Activated CD4-positive, alpha-beta T cell treated with anti-CD3 and anti-CD28 coated beads, Interleukin-2, amount 10 ng/mL, durations not matched to agents 7 days and 5 days (primary cell): ENCODE measurements at places on chromosomes 2 and 18.

DNA sequence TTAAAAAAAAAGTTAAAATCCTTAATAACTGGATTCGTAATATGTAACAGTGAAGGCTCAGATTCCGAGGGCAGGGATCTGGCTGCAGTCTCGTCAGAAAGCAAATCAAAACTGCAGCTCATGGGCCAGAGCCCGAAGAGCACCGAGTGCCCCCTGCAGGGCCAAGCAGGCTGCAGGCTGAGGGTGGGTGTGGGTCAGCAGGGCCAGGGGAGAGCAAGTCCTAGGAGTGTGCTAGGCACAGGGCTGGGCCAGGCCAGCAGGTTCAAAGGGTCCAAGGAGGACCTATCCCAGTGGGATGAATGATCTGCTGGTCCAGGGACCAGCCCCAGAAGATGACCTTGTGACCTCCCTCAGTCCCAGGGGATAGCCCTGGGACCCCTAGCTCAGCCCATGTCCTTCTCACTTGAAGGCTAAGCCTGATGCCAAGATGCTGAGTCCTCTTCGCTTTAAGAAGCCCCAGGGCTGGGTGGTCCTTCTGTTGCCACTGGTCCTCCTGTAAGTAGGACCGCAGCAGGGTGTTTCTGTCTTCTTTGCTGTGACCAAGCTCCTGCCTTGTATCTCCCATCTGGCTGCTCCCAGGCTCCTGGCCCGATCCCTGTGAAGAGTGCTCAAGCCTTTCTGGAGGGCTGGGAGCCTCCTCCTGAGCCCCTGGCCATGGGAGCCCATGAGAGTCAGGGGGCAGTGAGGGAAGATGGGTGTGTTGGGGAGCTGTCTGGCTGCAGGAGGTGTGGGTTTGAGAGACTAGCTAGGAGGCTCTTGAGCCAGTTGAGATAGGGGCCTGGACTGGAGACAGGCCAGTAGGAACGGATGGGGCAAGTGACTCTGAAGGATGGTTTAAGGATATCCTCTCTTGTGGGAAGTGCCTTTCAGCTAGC lies 150.7 kb downstream of the DYSF start:
- DNase-seq: no peak

GRCh38 chr2:190408538-190409271 lies 550 bp downstream of the MFSD6 start:
- peak; percentile 77 for DNase-seq

DNA sequence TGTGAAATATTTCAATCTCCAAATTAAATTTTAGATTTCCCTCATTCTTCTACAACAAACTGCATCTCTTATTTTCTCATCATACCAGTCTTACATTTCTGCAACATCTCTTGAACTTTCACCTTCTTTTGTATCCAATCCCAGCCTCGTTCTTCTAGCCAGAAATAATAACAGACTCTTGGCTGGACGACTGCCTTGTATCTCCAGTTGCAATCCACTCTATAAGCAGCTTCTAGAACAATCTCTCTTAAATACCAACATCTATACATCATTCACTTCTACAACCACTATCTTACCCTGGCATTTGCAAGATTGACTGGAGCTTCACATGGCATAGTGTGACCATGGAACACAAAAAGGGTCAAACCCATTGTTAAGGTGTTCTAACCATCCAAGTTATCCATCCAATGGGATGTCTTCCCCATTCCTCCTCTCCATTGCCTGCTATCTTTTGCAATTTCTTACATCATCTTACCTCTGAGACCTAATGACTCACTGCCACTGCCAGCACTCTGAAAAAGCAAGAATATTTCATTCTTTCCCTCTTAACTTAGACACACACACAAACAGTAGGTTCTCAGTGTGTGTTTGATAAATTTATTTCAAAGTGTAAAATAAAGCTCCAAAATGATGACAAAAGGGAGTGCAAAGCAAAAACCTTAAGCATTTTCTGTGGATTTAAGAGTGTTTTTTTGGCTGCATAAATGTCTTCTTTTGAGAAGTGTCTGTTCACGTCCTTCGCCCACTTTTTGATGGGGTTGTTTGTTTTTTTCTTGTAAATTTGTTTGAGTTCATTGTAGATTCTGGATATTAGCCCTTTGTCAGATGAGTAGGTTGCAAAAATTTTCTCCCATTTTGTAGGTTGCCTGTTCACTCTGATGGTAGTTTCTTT lies 145.6 kb downstream of the METTL4 start:
- no peak for DNase-seq

DNA sequence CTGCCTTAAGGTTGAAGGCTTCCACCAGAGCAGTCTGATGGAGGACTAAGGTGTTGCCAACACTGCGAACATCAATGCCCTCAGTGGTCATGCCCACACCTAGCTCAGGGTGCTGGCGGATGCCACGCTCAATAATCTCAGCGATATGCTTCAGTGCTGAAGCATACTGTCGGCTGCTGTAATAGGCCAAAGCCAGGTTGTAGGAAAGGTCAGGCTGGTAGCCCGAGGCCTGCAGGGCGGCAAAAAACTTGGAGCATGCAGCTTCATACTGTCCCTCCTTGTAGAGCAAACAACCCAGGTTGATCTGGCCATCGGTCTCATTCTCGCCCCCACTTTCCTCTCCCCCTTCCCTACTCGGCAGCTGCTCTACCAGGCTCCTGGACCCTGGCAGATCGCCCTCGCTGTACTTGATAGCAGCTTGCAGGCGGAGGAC lies 159.4 kb downstream of the AGPS start:
- no peak for DNase-seq

DNA sequence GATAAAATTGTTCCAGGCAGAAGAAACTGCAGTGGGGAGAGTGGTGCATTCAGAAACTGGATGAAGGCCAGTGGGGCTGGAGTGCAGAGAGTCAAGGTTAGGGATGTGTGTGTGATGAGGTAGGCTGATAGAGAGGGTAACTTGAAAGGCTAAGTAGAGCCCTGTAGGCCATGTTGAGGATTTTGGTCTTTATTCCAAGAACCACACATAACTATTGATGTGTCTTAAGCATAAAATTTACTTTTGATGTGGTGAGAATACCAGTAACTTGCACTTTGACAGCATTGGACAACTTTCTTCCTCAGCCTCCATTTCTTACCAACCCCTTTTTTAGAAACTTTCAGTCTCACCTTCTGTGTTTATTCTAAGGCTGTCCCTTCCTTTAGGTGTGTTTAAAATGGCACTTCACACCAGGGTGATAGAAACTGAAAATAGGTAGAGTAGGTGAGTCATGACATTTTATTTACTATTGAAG lies 22.6 kb downstream of the MTX2 start:
- DNase-seq: no peak

GRCh38 chr2:20350041-20350712 lies 467 bp downstream of the PUM2 start:
- DNase-seq: peak; percentile 52

DNA sequence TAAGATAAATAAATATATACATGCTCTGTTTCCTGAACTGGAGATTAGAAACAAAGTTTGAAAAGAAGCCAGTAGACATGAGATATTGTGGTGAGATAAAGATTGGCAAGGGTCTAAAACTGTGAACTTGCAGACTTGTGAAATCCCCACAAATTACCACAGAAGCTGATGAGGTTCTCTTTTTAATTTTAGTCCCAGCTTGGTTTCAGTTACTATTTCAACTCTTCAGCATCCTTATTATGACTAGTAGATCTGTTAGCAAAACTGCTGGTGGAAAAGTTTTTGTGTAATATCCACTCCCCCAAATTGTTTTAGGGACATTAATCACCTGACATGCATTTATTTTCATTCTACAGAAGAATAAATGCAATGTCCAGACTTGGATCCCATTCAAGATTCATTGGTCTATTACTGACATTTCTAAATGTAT lies 20.8 kb downstream of the RASGRP3 start:
- no peak for DNase-seq

DNA sequence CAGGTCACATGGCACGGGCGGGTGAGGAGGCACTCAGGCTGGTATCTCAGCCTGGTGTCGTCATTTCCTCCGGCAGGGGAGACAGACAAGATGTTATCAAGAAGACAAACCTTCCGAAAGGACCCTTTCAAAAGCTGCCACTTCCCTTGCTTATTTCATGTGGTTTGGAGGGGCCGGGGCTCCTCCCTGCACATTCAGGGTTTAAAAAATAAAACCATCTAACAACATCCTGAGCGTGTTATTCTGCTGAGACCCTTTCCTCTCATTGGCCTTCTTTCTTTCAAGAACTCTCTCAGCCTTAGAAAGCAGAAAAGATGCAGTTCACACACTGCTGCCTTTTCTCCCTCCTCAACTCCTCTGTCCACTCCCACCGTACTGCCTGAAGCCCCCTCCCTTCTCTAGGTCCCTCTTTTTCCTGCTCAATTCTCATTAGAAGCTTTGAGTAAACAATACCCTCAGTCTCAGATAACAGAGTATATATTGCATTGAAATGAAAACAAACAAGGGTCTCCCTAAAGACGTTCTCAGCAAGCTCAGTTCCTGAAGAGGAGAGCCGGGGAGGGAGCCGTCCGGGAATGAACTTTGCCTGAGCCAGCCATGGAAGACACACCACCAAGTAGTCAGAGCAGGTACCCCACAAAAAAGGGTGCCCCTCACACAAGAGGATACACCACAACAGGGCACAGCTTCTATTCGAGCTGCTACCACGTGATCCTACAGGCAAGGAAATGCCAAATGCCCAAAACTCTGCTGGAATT lies 9.7 kb downstream of the SMAD7 start:
- DNase-seq: peak; percentile 93

DNA sequence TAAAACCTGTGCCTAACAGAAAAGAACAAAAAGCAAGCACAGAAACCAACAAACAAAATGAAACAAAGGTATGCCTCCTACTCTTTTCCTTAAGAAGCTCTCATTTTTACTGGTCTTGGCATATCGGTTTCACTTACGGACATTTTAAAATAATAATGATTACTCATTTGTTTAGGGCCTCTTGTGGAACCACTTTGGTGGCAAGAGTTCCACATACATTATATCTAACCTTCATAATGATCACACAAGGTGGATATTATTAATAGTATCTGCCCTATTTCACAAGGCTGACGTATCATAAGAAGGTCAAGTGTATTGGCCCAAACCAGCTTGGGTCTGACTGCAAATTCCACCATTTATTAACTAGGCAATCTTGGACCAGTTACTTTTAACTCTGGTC lies 304.7 kb downstream of the TCF4 start:
- no peak for DNase-seq

- DNase-seq: no peak
These were observed 184.9 kb upstream of the DTNA start for GRCh38 chr18:34525244-34525643.

DNA sequence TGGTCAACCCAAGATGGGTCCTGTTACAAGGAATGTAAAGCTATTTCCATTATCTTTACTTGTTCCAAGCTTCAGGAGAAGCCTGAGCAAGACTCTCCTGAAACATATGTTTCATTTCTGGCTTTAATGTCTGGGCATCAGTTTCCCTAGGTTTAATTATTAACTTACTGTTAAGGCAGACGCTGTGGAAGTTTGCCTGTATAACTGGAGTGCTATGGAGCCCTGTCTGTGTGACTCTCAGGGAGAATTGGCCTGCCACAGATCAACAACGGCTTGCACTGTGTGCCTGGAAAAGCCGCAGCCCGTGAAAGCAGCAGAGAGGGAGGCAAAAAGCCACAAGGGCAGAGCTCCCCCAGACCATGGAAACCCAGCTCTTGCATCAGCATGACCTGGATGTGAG lies 22.1 kb upstream of the LONRF2 start:
- DNase-seq: no peak

- DNase-seq: no peak
These were observed 44.2 kb downstream of the DPYSL5 start for GRCh38 chr2:26892133-26892532.

GRCh38 chr18:598124-598589 lies 1.4 kb downstream of the CLUL1 start:
- DNase-seq: no peak

DNA sequence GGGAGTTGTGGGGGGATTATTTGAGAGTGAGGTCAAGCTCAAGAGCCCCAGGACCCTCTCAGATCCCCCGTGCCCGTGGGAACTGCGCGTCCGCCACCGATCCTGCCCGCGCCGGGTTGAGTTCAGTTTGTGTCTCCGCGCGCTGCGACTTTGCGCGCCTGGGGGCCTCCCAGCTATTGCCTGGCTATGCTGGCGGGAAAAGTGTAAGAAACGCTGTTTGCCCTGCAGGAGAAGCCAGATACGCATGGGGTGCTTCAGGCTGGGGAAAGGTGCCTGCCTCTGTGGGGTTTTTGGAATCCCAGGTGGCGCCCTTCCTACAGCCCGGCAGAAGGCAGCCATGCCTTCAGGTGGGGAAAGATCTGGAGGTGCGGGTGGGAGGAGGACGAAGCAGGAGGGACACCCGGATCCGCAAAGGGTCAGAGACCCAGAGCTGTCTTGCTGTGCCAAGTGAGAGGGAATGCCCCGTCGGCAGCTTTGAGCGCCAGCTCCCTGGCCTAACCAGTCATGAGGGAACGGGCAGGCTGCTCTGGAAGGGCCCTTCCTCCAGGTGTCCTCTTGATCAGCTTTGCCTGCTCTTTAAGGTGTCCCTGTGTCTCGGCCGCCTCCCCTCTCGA lies 22.5 kb downstream of the TEX44 start:
- DNase-seq: no peak

GRCh38 chr18:75205514-75206132 lies 3.3 kb downstream of the PTGR3 start:
- no peak for DNase-seq

DNA sequence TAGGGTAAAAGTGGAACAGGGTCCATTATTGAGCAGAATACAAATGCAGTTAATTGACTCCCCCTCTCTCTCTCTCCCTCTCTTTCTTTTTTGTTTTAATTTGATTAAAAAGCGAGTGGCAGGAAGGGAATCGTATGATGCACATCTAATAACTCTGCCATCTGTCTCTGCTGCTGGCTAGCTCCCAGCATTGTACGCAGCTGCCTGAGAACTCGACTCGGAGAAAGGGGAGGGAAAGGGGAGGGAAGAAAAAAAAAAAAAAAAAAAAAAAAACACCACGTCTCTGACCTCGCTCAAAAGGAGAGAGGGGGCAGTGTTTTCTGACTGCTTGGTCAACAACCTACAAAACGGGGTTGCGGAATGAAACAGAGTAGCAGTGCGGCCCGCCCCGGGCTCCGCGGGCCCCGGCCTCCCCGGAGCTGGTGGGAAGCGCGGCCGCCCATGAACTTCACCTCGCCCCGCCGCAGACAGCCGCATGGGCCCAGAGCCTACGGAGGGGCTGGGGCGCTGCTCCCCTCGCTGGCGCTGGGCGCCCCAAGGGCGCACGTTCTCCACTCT lies 265.7 kb downstream of the TCF4 start:
- DNase-seq: no peak

DNA sequence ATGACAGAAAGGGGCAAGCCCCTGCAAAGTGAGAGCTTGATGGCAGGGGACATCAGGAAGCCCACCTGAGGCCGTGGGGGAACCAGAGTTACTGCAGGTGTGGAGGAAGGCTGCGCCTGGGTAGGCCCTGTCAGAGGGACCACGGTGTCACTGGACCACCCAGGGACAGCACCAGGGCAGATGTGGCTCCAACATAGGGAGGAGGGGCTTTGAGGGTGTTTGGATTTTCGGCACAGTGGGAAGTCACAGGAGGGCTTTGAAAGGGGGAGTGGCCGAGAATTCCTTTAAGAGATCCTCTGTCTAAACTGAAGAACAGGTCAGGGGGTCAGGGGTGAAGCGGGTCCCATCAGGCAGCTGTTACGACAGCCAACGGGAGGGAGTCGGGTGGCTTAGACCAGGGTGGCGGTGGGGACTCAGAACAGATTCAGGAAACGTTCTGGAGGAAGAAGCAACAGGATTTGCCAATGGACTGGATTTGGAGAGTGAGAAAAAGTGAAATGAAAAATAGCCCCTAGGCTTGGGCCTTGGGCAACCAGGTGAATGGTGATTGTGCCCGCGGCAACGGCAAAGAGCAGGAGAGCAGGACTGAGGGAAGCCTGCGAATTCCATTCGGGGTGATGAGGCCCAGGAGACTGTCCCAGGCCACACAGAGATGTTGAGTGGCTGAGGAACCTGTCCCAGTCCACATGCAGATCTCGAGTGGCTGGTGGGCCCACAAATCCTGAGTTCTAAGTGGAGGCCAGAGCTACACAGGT lies 166.1 kb downstream of the LAMA1 start:
- no peak for DNase-seq
